ENCODE measurements at places on chromosomes 13 and 19.

GRCh38 chr13:28588296-28588695, 70.6 kb upstream of the POMP start:
- no peak for DNase-seq

DNA sequence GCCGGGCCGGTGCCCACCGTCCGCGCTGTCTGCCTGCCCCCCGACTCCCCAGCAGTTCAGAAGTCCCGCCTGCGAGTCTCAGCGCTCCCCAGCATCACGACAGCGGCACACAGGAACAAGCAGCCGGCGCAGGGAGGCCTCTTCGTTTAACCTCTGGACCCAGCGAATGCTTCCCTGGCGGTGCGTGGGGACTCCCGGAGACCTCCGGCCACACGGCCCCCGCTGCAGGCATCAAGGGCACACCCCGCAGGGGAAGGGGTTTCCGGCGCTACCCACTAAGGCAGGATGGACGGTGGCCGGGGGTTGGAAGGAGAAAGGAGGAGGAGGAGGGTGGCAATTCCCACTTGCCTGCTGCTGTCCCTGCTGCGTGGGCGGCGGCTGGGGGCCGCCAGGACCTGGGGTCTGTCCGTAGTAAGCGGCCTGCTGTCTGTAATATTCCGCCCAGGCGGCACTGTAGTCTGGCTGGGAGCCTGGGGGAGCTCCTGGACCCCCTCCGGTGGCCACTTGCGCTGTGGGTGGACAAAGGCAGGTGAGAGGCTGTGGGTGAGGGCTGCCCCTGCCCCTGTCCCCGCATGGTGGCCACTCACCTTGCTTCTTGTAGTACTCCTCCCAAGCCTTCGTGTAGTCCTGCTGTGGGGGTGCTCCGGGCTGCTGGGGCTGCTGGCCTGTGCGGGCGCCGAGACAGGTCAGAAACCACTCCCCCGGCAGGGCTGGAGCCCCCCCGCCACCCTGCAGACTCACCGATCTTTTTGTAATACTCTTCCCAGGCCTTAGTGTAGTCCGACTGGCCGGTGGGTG, 9.6 kb downstream of the KHSRP start:
- no peak for DNase-seq

- DNase-seq, result no peak
These were observed 471 bp upstream of the ERVK3-1 start for GRCh38 chr19:58304748-58305064.

DNA sequence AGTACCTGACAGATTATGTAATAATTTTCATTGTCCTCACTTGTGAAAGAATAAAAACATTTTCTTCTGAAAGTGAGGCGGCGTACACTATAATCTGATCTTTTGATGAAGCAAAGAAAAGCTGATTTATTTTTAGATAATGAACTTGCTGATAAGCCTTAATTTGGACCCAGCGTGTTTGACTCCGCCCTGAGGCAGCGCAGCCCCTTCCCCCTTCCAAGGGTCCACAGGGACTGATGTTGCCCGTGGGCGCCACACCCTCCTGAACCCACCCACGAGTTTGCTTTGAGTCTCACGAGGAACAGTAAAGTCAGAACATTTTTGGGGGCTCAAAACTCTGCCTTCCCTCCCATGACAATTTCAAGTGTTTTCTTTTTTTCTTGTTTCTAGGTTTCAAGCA, 40.0 kb downstream of the TEX29 start:
- DNase-seq, result no peak

All from stimulated activated CD8-positive, alpha-beta memory T cell treated with anti-CD3 and anti-CD28 coated beads, Interleukin-7, amount 100 ng/mL, for 24 hours (primary cell).